Mesendoderm (in vitro differentiated cells): ENCODE measurements at places on chromosomes 6 and 20.
A peak's percentile ranks its signal among the peaks of the same experiment; 100 is the strongest.

GRCh38 chr20:47206962-47207641 lies 149.4 kb downstream of the ZMYND8 start:
- DNase-seq = no peak

DNA sequence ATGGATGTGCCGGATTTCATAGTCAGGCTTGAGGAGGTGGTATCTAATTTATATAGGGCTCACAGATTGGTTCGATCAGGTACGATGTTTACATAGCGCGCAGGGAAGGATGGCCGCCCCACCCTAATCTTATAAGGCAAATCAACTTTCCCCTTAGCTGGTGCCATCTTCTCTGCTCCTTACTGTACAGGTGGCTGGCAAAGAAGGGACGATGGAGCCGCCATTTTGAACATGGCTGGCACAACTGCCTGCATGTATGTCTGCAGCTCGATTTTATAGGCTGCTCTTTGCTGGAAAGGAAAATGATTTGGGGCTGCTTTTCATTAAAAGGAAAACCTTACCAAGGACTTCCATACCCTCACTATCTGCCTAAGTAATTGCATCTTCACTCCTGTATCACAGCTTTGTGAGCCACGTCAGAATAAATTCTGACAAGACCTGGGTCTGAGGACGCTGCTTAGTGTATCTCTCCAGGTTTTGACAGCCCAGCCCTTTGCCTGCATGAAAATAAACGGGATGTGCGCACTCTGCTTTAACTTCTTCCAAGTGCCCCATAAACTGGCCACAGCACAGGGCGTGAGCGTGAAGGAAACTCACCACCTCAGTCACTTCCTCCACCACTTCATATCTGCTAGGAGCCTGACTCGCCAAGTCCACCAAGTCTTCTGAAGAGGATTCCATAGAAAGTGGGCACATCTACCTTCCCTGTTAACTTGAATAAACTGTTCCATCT lies 109.4 kb upstream of the ARMC2 start:
- no peak for DNase-seq

GRCh38 chr6:11586117-11586516 lies 48.6 kb downstream of the TMEM170B start:
- no peak for DNase-seq

- DNase-seq = peak; percentile 60
Observed at GRCh38 chr6:46677314-46677654, 10.4 kb upstream of the TDRD6 start.

GRCh38 chr6:35258336-35258735 lies 1.2 kb upstream of the ZNF76 start:
- DNase-seq = no peak

- no peak for DNase-seq
Observed at GRCh38 chr6:6592826-6593475, 4.4 kb downstream of the LY86 start.

GRCh38 chr20:1322511-1323245 lies 6.3 kb downstream of the SDCBP2 start:
- no peak for DNase-seq

DNA sequence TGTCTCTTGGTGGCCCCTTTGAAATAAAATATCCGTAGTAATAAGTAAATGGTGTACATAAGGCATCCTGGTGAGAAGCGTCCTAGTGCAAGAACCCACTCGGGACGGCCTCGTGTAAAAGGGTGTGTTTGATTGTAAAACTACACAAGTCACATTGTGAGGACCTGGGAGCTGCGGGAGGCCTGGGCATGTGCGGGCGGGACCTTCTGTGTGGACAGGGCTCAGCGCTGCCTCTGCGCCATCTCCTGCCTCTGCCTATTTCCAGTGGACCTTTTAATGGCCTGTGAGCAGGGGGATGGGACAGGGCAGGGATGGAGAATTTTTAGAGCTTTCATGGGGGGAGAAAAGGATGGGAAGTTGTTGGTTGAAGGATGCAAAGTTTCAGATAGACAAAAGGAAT lies 25.3 kb upstream of the KIF25 start:
- no peak for DNase-seq

- no peak for DNase-seq
Observed at GRCh38 chr20:51688600-51689244, 79.5 kb downstream of the ATP9A start.

DNA sequence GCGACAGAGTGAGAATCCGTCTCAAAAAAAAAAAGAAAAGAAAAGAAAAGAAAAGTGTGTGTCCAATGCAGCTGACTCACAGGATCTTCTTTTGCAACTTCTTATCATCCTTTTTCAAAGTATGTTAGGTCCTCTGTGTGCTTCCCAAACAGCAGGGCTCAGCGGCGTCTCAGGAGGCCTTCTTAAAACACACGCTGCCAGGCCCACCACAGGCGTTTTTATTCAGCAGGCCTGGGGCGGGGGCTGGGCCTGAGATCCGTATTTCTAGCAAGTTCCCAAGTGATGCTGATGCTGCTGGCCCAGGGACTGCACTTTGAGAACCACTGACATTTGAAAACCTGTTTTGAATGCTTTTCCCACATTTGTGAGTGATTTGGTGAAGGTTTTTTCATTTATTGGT lies 57.1 kb downstream of the PSMG4 start:
- DNase-seq = no peak

- DNase-seq = no peak
Observed at GRCh38 chr6:16087386-16087785, 41.5 kb upstream of the MYLIP start.

GRCh38 chr6:10390495-10391298 lies 24.2 kb downstream of the TFAP2A start:
- DNase-seq = no peak

DNA sequence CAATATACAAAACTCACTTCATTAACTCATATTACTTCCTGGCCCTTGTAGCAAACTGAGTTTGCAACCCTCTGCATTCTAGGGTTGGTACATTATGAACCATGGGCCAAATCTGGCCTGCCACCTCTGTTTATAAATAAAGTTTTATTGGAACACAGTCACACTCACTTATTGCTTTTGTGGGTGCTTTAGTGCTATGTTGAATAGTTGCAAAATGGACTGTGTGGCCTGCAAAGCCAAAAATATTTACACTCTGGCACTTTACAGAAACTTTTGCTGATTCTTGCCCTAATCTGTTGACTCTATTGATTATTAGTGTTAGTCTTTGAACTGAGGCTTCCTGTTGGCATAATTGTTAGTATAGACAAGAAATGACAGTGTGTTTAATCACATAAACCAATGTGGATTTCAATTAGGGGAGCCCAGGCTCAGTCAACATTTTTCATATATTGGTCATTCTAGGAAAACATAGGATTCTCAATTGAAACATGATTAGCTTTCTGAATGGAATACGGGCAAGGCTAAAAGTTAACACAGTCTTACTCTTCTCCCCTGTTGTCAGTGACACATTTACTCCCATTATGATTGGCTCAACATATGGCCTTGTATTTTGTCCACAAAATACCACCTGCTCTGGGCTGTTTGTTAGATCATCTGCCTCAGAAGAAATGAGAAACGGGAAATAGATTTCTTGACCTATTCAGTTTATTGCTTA lies 241.9 kb upstream of the ZFP64 start:
- DNase-seq = no peak

GRCh38 chr6:107800564-107801164 lies 23.4 kb downstream of the SCML4 start:
- DNase-seq = peak; percentile 44

DNA sequence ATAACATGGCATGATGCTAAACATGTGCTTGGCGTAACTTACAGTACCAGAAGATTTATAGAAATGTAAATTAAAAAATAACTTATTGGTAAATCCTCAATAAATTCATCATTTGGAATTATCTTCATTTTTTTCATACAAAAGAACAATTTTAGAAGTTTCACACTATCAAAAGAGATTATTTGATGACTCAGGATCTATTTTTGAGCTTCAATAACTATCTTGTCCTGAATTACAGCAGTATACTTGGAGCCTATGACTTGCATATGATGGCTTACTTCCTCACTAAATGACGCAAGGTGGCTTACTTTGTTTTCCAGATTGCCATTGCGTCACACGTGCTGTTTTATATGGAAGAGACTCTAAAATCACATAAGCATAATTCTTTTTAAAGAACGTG lies 49.2 kb downstream of the KHDRBS2 start:
- DNase-seq = no peak

GRCh38 chr6:35034411-35035191 lies 106.5 kb downstream of the TCP11 start:
- DNase-seq = peak; percentile 49

DNA sequence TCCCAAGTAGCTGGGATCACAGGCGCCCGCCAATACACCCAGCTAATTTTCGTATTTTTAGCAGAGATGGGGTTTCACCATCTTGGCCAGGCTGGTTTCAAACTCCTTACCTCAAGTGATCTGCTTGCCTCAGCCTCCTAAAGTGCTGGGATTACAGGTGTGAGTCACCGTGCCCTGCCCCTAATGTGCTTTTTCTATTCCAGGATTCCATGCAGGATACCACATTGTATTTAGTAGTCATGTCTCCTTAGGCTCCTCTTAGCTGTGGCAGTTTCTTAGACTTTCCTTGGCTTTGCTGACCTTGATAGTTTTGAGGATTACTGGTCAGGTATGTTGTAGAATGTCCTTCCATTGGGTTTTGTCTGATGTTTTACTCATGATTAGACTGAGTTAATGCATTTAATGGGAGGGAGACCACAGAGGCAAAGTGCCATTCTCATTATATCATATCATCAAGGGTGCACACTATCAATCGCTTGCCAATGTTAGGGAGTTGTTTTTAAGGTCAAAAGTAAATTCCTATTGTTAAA lies 39.6 kb upstream of the TNFAIP3 start:
- DNase-seq = no peak

GRCh38 chr6:119541132-119541905 lies 191.8 kb upstream of the MAN1A1 start:
- DNase-seq = no peak

GRCh38 chr6:125584468-125584939 lies 164.9 kb upstream of the HEY2 start:
- peak; percentile 97 for DNase-seq

DNA sequence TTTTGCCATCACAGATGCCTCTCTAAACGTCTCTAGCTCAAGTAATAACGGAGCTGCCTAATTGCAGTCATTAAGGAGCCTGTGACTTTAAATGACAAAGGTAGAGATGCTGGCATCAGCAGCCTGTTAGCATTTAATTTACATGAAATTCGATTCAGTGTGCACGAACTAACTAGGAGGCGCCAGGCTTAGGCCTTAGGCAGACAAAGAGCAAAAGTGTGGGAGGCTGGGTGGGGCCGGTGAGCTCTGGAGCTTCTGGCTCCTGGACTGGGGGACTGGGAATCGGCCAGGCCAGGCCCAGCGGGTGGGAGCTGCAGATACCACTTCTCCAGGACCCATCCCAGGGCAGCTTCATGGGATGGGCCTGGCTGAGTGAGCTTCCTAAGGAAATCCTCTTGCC lies 170.0 kb upstream of the AGPAT4 start:
- DNase-seq = peak; percentile 87

DNA sequence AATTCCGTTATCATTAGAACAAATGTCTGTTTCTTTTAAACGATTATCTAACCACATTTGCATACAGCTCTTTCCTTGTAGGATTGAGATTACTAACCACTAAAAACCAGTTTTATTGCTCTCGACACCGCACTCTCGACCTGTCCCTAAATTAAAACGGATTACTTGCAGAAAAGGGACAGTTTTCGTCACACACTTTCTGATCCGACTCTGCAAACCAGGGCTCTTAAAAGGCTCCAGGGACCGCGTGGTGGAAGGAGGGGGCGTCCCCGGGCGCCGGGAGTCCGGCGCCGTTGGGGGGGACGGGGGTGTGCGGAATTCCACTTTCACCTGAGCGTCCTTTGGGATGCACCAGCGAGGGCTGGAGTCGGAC lies 731 bp downstream of the MAK start:
- peak; percentile 59 for DNase-seq

GRCh38 chr20:54221353-54221752 lies 13.5 kb downstream of the PFDN4 start:
- DNase-seq = no peak

DNA sequence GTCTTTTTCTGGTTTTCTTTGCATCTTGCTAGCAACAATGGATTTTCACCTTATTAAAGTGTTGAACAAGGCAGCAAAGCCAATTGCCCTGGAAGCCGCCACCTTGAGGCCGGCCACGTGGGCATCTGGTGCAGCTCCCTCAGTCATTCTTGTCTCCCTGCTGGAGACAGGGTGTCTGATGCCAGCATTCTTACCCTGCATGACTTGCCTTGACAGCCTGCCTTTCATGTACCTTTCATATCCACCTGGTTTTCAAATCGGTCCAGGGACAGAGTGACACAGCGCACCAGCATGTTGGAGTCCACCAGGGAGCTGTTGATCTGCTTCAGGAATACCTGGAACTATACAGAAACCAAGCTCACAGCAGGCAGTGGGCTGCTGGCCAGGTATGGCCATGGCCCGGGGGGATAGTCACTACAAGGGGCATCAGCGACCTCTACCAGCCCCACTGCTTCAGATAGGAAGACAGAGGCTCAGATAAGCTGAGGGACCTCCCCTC lies 49.8 kb downstream of the MYH7B start:
- no peak for DNase-seq

DNA sequence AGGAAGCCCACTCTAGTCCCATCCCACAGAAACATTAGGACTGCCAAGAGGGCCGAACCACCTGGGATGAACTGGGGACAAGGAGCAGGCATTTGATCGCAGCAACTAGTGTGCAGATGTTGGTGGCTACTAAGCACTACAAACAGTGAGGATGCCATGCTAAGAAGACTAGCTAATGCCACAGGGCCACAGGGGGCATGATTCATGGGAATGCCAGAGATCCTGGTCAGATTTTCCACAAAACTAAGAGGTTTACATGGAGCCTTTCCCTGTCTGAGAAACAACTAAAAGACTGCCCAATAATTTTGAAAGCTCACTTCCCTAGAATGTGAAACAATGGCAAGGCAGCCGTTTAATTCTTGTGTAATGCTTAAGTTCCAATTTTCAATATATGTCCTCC lies 375.9 kb upstream of the PTCHD4 start:
- peak; percentile 19 for DNase-seq

DNA sequence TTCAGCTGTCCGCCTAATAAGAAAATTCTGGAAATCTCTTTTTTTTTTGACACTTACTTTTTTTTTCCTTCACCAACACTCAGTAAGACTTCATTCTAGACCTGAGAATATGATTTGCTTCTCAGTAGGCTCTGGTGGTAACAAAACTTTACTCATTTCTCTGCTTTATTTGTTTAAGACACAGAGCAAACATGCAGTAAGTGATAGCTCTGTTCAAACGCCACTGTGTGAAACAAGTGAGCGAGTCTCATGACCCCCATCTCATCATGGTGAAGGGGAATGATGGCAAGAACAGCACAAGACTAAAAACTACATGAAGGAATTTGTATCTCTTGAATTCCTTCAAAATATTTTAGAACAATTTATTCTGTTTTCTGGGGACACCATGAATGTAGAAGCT lies 541.6 kb upstream of the POU3F2 start:
- no peak for DNase-seq

DNA sequence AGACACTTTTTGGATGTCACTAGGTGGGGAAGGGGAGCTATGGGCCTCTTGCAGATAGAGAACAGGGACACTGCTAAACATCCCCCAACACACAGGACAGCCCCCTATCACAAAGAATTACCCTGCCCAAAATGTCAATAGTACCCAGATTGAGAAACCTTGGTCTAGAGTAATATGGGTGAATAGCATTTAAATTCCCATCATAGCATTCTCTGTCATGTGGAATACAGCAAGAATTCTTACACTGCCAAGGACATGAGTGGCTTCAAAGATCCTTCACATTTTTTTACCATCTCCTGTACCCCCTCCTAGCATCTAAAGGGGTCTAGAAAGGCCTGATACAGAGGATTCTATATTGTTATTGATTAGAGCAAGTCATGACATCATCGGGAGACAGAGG lies 83.1 kb upstream of the SSTR4 start:
- DNase-seq = no peak
